Stimulated activated naive CD4-positive, alpha-beta T cell treated with Interleukin-2 at 50 U/mL for 16 hours (primary cell): ENCODE measurements at places on chromosomes 6 and 20.

- DNase-seq, result no peak
Measured at GRCh38 chr6:135583256-135583761, 85.8 kb upstream of the AHI1 start.

- DNase-seq, result no peak
Measured at GRCh38 chr6:101402622-101403031, 9.1 kb downstream of the GRIK2 start.

DNA sequence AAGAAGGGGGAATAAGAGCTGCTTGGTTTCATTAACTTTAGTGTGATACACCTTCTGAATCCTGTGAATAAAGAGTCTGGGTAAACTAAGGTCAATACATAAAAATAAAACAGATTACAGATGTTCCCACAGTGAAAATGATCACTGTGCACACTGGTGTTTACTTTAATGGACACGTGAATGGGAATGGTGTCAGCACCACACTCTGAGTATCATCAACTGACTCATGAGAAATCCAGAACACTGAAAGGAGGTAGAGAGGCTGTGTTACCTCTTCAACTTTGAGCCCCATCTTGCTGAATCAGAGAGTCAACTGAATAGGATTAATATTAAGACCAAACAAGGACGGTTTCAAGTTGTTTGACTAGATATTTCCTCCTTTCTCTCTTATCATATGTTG is 75.0 kb downstream of the ELOVL4 start:
- no peak for DNase-seq

DNA sequence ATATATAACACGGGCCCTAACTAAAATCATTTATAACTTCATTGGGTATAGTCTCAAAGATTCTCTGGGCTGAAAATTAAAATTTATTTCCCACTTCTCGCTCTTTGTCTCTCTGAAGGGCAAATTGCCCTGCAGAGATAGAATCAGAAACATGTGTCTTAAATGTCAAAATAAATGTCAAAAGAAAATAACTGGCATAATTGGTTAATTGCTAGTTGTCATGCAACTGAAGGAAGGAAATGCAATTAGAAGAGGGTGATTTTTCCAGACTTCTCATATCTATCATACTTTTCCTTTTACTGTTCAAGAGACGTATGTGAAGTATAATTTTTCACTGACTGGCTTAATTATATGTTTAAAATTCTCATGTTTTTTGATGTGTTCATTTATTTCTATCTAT is 80.3 kb upstream of the HMGCLL1 start:
- no peak for DNase-seq

DNA sequence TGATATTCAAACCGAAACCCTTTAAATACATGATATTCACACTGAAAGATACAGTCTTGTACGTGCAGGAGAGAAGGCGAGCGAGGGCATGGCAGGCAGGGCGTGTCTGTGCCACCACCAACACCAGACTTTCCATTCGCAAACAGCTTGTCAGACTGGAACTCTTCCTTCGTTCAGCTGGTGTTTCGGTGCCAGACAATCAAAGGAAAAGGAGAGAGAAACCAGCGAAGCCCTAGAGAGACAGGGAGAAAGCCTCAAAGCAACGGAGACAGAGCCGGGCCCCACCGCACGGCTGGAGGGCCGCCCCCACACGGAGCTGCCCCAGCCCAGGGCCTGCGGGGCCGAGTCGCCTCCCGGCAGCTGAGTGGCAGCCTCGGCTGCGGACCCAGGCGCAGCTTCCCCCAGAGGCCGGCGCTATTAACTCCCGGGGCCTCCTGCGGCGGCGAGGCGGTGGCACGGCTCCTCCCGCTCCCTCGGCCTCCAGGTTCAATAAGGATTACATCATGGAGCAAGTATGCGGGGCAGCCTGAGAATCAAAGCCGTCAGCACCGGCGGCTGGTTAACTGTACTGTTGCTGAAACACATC is 32.1 kb upstream of the NR2E1 start:
- no peak for DNase-seq

DNA sequence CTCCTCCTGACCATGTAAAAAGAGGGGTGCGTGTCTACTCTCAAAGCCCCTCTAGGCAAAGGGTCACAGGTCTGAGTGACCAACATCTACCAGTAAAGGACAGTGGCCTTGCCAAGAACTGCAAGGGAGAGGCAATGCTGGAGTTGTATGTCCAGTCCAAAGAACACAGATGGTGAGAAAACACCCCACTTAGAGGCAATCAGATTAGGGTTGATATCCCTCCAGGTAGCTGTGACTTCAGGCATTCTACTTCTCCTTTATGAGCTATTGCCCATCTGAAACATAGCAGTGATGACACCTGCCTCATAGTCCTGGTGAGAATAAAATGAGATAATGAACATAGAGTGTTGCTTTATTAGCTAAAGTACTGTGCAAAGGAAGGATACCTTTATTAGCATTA is 50.8 kb upstream of the MAFB start:
- DNase-seq, result no peak

DNA sequence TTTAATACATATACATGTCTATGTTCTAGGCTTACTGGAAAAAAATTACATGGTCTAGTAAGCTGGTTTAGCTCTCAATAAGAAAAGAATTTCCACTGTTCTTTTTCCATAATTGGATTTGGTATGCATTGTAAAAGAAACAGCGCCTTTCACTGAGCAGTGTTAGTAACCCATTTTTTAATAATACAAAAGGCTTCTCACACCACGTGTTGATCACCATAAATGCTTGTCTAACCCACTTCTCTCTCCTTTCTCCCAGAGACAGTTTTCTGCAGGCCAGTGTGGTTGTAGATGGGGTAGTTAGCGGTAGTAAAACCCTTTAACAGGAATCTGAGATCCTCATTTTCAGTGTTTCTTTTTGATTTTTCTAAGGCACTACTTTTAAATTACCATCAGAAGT is 348.7 kb upstream of the MANEA start:
- no peak for DNase-seq

- DNase-seq, result no peak
Measured at GRCh38 chr6:7112741-7113313, 5.1 kb downstream of the RREB1 start.

DNA sequence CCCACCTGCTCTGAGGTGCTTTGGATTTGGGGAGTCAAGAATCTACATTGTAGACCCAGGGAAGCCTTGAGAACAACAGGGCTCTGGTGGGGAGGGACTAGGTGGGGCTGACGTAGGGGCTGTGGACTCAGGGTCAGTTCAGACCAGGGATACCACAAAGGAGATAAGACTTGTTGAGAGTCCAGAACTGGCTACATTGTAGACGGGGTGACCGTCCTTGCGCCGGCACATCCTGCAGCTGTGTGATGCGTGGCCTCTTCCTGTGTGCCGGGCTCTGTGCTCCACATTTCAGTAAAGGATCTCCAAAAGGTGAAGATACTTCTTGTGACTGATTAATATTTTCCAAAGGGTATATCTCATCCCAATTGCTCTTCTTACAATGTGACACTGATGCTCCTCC is 9.8 kb upstream of the TLDC2 start:
- DNase-seq, result no peak

GRCh38 chr20:10094566-10095173 is 59.9 kb downstream of the ANKEF1 start:
- DNase-seq, result no peak

- DNase-seq, result no peak
Measured at GRCh38 chr20:33648396-33649004, 13.6 kb upstream of the C20orf144 start.

DNA sequence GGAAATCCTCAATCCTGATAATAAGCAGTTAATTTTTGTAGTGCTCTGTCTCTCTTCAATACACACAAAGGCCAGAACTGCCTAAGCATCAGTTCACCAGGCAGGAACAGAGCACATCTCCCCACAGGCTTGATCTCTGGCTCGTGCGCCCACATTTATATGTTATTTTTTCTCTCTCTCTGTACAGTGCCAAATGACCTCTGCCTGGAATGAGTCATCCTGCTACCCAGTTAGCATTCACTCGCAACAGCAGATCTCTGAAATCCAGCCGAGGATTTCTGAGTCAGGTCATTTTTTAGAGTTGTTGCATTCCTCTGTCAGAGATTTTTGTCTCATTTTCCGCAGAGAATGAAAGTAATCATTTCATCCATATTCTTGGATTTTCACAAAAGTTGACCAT is 107.1 kb downstream of the COL12A1 start:
- DNase-seq, result no peak

GRCh38 chr6:12903246-12903645 is 186.7 kb downstream of the PHACTR1 start:
- no peak for DNase-seq

DNA sequence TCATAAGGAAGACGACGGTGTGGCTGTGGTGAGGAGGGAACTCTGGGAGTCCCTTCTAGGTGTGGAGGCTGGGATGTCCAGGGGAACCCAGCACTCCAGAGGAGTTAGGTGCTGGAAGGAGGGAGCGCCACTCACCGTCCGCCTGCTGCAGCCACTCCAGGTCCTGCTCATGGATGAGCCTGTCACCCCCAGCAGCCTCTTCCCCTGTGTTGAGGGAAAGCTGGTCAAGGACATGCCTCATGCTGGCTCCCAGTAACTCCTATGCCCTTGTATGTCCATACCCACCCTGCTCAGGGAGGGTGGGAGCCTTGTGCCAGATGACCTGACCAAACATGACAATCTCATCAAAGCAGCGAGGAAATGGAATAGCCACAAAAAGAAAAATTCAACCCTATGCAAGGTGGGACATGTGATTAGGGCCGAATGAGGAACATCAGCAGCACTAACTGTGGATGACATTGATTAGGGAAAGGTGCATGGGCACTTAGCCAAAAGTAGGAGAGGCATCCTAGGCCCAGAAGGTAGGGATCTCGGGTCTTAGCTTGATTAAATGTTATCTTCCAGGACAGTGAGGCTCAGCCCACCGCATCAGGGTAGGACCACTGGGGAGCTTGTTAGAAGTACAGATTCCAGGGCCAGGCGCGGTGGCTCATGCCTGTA is 3.0 kb downstream of the DNPH1 start:
- no peak for DNase-seq

- DNase-seq, result peak; percentile 75
Measured at GRCh38 chr20:32972181-32973076, 31.8 kb downstream of the SUN5 start.

GRCh38 chr6:163771180-163771579 is 356.7 kb downstream of the QKI start:
- no peak for DNase-seq

DNA sequence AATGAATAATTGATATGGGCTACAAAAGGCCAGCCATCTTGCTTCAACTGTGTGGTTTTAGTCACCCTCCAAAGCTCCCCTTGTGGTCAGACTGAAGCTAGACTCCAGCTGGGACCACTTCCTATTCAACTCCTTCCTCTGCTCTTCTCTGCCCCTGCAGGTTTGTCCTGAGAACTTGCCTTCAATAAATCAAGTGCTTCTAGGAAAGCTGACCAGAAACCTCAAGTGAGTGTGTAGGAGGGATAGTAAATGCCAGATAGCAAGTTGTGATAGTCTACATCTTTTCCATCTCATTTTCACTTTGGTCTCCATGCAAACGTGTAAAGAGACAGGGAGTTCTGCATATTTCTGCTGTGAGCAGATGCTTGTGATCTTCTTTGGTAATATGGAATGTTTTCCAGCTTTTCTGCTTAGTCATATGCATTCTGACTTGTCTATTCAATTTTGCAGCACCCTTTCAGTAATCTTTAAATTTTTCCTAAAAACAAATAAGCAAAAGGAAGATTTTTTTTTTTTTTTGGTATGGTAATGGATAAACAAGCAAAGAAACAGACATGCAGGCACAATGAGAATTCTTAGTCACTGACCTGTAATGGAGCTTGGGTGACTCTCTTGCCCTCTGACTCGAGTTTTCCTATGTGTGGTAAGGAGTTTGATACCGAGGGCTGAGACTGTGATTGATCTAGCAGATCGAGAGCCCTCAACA is 201.3 kb upstream of the BTBD3 start:
- DNase-seq, result no peak

DNA sequence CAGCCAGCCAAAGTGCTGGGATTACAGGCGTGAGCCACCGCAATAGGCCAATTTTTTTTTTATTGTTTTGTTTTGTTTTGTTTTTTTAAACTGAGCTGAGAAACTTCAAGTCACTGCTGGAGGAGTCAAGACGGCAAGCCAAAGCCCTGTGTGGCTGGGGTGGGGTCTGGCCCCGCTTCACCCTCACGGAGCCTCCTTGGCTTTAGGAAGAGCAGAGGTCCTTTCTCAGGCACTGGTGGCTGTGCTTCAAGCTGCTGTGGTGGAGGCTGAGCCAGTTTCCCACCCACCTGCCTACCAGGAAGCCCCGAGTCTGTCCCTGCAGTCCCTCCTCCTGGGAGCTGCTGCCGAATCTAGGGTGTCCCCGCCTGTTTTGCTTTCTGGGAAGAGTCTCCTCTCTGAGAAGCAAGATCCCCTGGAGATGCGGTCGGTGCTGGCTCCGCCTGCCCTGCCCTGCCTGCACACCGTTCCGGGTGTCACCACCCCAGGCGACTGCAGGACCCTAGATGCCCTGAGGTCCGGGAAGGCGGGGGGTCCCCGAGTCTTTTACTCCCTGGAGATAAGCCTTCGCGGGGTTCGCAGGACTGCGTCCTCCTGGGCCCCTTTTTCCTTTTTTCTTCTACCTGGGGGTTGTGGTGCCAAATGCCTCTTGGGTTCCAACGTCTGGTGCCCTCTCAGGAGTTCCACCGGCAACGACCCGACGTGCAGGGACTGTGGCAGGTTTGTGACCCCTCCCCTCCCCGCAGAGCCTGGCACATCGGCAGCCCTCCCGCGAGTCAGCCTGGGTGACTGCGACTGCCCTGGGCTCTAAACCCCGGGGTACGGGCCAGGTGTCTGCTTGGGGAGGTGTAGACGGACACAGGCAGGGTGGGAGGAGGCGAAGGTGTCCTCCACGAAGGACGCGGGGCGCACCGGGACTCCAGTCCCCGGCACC is 100.7 kb downstream of the TAF4 start:
- no peak for DNase-seq

GRCh38 chr20:59007665-59008511 is 834 bp upstream of the CTSZ start:
- no peak for DNase-seq

- DNase-seq, result no peak
Measured at GRCh38 chr20:53332022-53332837, 261.4 kb downstream of the ZNF217 start.

- DNase-seq, result no peak
Measured at GRCh38 chr6:125041740-125042459, 79.7 kb downstream of the RNF217 start.

- no peak for DNase-seq
Measured at GRCh38 chr6:43277643-43278523, 20.2 kb upstream of the SLC22A7 start.

GRCh38 chr6:125812394-125813292 is 21.9 kb downstream of the NCOA7 start:
- DNase-seq, result no peak

- no peak for DNase-seq
Measured at GRCh38 chr6:90691823-90692222, 105.0 kb upstream of the MAP3K7 start.

DNA sequence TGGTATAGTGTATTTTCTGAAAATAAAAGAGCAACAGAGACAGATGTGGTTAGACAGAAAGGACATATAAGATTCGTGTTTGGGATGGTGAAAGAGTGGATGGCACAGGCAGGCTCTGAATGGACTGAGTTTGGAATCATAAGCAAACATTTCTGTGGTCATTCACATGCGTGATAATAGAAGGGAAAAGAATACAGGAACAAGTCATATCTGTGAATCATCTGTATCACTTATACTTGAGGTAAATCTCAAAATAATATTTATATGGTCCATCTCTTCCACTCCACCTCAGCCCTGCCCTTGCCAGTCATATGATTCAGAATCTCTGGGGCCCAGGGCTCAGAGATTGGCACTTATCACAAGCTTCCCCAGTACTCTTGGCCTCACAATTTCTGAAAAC is 535.1 kb downstream of the BCKDHB start:
- DNase-seq, result no peak
